Fibroblast of skin of right quadriceps (primary cell): ENCODE measurements at places on chromosomes 11 and 22.

DNA sequence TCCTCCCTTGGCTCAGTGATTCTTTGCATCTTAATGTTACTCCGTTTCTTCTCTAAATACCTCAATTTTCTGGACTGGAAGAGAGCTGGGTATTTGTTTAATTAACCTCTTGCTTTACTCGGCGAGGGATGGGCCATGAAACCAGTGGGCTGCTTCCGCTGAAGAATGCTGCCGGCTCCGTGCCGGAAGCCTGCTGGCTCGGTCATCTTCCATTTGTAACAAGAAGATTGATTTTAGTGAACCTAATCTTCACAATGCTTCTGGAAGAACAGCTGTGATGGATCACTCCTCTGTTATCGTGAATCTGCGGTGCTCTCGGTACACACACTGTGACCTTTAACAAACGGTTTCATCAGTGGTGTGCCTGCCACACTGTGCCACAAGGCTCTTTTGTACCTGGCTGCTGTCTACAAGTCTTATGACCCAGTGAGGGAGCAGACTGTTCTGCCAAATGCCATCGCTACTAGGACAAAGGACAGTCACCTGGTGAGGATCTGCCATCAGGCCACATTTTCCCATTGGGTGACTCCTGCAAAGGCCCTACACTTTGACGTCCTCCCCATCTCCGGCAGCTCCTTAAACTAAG lies 25.3 kb upstream of the PARVB start:
- DNase-seq, result no peak

DNA sequence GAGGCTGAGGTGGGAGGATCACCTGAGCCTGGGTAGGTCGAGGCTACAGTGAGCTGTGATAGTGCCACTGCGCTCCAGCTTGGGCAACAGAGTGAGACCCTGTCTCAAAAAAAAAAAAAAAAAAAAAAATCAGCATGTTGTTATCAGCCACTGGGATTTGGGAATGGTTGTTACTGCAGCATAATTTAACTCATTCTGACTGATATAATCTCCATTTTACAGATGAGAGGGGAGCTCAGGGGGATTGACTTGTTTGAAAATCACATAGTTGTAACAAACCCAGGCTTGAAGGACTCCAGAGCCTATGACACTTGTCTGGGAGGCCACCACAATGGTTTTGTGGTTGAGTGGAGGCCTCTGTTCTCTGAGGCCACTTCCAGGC lies 3.0 kb upstream of the SEPTIN3 start:
- no peak for DNase-seq

- peak; percentile 31 for DNase-seq
These were observed 76.8 kb downstream of the MN1 start for GRCh38 chr22:27724709-27725108.

DNA sequence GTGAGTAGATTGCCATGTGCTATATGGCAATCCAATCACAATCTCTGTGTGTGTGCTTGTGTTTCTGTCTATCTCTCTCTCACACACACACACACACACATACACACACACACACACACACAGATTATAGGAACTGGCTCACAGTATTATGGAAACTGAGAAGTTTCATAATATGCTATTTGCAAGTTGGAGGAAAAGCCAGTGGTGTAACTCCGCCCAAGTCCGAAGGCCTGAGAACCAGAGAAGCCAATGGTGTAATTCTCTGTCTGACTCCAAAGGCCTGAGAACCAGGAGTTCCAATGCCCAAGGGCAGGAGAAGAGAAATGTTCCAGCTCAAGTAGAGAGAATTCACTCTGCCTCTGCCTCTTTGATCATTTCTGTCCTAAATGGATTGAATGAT lies 37.2 kb downstream of the GLYATL2 start:
- DNase-seq, result no peak

- DNase-seq, result no peak
These were observed 5.1 kb upstream of the INTS4 start for GRCh38 chr11:77999446-78000030.

- no peak for DNase-seq
These were observed 17.0 kb upstream of the DRICH1 start for GRCh38 chr22:23649071-23649501.

DNA sequence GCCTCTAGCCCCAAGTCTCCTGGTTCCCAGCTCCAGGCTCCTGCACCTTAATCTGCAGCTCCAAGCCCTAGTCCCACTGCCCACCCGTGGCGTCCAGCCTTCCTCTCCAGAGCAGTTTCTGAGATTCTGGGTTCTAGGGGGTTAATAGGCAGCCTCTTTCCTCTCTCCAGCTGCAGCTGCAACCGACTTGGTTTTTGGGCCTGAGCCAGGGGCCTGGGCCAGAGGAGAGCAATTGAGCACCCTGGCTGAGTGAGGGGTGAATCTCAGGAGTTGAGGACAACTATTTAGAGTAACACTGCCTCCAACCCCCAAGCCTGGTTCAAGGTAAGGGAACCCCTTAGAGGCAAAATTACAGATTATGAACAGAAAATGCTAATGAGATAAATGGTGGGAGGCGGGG lies 9.0 kb upstream of the CHRM1 start:
- no peak for DNase-seq

DNA sequence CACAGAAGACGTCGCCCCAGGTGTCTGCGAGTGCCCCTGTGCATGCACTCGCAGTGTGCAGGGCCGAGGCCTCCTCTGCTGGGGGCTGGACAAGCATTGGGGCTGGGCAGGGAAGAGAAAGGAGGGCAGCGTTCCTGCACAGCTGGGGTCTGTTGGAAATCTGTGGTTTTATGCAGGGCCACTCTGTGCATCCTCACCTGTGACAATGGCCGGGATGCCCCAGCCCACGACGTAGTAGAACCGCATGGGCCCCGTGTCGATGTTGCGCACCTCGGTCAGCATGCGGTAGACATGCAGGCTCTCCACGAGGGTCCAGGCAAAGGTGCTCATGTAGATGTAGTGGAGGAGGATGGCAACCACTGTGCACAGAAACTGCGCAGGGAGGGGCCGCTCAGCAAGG lies 37.2 kb downstream of the TRMU start:
- DNase-seq, result no peak

GRCh38 chr22:29385748-29386147 lies 2.6 kb downstream of the AP1B1 start:
- DNase-seq, result no peak

- DNase-seq, result peak; percentile 33
These were observed 14.5 kb upstream of the APLNR start for GRCh38 chr11:57251491-57252104.

DNA sequence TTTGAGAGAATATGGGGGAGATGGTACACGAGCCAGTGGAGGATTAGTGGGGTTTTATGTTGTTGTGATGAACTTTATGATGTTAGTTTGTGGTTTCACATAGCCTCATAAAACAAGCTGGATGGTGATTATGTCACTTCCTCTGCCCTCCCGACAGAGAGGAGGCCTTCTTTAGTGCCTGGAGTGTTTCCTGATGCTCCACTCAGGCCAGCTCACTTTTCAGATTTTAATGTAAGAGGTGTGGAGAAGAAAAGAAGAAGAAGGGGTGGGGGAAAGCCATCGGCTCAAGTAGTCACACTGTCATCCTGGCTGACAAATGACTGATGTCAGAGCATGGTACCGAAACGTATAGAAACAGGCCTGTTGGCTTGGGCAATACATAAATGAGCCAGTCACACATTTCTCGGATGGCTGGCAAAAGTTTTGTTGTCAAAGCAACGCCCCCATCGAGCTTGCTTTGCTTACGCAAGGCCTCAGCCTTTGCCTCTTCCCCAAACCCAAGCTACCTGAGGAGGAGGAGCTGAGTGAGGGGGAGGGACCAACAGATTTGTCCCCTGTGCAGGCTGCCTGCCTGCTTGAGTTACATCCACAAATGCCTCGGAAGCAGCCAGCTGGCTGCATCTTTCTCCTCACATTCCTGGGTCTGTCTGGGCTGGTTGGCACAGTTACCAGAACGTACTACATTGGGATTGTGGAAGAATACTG lies at the start of gene HEPHL1:
Gene HEPHL1, plus strand, starts transcription at position 578 of the 705 bp plus-strand sequence. Its CDS starts 15 bp downstream, at position 593.
- DNase-seq, result no peak

- no peak for DNase-seq
These were observed 2.1 kb downstream of the GAL start for GRCh38 chr11:68686486-68686885.

- DNase-seq, result no peak
These were observed 30.6 kb upstream of the TFIP11 start for GRCh38 chr22:26542831-26543230.

DNA sequence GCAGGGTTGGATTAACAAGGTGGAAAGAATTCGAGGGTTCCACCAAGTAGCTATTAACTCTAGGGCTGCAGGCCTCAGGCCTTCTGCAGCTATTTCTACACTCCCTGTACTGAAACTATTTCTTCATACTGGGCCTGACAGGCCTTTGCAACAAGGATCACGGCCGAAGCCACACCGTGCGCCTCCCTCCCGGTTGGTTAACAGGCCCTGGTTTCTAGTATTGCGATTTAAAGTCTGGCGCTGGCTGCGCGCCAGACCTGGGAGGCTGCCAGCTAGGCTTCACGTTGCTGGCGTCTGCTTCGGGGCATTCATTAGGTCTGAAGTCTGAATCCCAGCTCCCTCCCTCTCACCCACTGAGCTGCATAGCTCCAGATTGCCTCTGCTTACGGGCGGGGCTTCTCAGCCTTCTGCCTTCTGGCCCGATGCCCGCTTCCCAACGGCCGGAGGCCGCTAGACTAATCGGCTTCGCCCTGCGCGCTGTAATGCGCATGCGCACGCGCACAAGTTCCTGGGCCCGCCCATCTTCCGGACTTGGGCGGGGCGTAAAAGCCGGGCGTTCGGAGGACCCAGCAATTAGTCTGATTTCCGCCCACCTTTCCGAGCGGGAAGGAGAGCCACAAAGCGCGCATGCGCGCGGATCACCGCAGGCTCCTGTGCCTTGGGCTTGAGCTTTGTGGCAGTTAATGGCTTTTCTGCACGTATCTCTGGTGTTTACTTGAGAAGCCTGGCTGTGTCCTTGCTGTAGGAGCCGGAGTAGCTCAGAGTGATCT lies 1.6 kb downstream of the LDHA start:
- DNase-seq, result peak; percentile 99

GRCh38 chr11:43462359-43462758 lies 103.6 kb downstream of the TTC17 start:
- DNase-seq, result no peak

- DNase-seq, result peak; percentile 54
These were observed 11.9 kb downstream of the TBCEL start for GRCh38 chr11:121035780-121036179.

DNA sequence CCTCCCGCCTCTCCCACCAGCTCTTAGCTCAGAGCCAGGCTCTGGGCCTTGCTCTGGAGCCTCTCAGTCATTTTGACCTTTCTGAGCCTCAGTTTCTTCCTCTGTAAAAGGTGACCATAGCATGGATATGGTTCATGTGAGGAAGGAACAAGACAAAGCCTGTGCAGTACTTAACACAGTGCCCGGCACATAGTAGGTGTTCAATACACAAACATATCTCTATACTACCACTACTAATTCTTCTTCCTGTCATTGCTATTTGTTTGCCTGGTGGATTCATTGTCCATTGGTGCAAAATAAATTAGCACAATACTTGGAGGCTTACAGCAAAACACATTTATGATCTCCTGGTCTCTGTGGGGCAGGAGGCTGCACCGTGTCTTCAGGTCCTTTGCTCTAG lies 21.6 kb upstream of the MPPED1 start:
- no peak for DNase-seq

GRCh38 chr11:57515332-57516060 lies at the start of gene SLC43A1:
TSS of gene SLC43A1 (minus strand) at chr11:57515702. CDS start at chr11:57514111, 1,591 bp downstream.
- peak; percentile 47 for DNase-seq

DNA sequence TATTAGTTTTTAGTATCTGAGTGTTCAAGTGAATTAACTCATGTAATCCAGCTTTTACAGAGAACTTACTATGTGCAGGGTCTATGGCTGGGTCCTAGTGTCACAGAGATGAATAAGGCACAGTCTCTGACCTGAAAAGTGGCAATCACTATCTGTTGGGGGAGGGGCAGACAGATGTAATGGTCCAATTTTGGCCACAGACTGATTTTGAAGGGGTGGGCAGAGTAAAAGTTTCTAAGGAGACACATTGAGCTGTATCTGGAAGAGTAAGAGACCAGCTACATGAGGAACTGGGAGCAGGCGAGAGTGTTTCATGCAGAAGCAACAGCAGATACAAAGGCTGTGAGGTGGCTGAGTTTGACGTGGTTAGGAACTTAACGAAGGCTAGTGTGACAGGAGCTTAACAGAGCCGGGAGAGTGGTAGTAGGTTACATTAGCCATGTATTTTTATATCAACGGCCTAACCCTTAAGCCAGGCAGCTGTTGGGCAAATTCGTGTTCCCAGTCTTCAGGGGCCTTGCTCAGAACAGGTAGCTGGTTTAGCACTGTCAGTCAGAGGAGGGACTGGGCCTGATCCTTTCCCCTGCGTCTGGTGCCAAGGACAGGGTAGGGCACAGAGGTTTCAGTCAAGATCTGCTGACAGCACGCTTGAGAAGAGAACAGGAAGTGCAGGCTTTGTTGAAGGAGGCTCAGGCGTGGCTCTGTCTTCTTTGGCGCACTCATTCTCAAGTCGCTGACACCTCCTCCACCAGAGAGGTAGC lies 1.4 kb upstream of the STIM1 start:
- DNase-seq, result no peak

DNA sequence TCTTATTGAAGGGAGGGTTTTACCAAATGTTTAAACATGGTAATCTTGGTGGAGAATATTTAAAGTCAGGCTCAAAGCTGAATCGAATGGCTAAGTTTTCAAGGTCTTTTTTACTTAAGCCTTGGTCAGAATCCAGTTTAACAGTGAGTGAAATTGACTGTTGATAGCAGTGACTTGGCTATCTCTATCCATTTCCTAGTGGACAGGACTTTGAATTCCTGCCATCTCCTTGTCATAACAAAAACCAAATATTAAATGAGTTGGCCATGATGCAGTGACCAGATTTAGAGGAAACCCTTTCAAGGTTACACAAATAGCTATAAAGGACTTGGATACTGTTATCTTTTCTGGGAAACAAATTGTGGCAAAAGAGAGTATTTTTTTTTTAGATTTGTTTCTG lies 92.0 kb downstream of the JRKL start:
- DNase-seq, result no peak

DNA sequence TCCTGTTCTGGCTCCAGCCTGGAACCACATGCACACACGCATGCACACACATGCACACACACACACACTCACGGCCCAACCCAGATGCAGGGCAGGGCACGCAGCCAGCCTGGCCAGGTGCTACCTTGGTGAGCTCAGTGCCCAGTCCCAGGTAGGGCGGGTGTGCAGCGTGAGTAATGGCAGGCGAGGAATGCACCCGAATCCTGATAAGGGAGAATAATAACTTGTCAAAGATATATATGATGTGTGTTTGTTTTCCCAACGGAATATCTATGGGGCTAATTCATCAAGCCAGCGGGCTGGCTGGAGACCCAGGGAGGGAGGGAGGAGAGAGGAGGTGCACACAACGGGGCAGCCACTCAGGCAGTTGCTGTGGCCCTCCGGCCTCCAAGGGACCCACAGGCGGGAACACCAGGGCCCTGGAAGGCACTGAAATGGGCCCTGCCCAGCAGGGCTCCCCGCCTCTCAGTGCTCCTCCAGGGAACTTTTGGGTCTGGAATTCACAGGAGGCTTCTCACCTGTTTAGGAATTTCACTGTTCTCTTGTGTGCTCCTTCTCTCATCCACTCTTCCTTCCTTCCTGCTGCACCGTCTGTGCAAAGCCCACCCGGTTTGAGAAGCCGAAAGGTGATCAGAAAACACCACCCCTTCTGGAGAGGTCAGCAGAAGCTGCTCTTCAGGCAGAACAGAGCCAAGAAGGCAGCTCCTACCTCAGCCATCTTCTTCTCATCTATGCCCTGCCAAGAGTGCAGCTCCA lies 79.0 kb downstream of the BUD13 start:
- DNase-seq, result no peak

GRCh38 chr11:67640021-67640757 lies 626 bp upstream of the TBX10 start:
- peak; percentile 24 for DNase-seq
